ENCODE measurements at places on chromosomes 2 and 18.

DNA sequence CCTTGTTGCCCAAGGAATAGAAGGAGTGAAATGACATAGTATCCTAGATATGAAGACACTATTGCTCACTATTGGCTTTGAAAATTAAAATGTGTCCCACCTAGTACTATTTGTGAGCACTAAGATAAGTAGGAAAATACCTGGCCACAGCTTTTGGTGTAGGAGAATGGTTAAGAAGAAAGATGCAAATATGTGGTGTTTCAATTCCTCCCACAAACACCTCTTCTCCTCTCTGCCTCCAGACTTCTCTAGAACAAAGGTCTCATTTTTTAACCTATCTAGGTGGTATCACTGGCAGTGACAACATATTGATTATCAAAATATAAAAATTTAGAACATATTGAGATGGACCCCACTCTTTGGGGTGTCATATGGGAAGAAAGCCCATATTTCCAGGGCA is 929.9 kb upstream of the FANCL start:
- DNase-seq, result no peak

DNA sequence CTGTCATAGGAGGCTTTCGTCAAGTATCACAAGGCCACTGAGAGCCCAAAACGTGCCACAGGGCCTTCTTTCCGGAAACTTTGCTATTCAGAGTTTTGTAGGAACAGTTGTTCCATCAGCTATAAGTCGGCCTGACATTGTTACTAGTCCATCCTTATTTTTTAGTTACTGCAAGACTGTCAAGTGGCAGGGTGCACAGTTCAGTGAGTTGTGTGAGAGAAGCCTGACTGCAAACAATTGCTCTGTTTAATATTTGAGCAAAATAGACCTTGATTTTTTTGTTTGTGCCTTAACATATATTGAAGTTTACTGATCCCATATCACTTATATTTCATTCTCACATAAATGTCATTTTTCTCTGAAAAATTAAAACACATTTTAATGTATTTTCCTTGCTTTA is 110.1 kb downstream of the GALNT1 start:
- DNase-seq, result no peak

DNA sequence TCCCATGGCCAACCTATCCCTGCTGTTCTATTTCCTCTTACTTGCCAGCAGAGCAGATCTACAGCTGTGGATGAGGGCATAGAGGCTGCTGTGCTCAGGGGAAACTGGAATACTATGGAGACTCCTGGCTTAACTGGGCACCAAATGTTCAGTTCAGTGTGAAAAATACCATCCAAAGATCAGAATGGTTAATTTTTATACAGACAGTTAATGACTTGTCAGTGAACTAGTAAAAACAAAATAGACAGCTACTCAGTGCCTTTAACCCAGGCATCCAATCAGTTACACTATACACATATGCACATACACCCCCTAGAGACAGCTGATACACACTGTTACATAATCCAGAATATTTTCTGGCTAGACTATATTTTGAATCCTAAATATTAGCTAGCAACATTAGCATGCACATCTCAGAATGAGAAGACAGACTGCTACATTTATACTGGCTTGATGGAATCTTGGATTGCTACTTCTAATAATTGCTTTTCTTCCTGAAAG is 59.1 kb upstream of the WIPF1 start:
- DNase-seq, result no peak

DNA sequence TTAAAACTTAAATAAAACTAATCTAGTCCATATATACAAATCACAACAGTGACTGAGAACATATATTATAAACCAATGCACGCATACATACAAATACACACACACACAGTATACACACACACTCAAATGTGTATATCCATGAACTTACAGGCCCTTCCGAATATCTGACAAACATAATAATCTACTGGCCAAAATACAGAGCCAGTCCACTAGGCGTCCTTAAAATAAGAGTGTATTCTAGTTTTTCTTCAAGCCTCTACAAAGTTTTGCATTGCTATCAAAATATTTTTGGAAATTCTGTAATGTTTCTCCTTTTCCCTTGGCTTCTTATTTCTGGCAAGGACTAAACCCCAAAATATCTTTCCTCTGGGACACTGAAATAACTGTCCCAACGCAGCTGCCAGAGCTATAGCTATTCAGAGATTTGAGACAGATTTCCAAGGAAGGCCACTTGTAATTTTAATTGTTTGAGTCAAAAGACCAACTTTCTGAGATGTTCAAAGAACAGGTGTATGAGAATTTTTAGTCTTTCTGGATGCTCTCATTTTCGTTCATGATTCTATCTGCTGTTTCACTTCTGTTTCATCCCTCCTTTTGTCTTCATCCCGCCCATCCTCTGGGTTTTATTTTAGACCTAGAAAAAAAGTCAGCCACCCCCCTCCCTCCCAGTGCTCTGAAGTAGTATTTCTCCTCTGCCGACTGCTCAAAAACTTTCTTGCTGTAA is 24.1 kb upstream of the SP3 start:
- DNase-seq, result no peak

- no peak for DNase-seq
These were observed 77.2 kb downstream of the MDH1 start for GRCh38 chr2:63665846-63666475.

DNA sequence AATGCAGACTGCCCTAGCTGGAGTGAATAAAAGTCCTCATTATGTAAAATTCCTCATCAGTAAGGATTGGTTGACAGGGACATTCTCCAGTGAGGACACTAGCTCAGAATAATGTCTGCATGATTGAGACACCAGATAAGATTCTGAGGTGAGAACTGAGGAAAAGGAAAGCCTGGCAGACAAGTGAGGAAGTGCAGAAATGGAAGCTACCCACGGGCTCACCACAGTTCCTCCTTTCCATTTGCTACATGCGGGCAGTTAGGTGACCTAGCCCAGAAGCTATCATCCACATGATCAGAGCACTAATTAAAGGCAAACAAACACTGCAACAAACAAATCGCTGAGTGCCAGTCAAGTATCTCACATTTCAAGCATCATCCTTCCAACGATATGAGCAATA is 27.7 kb downstream of the NETO1 start:
- no peak for DNase-seq

GRCh38 chr2:127649100-127649611 is 3.2 kb downstream of the GPR17 start:
- no peak for DNase-seq

DNA sequence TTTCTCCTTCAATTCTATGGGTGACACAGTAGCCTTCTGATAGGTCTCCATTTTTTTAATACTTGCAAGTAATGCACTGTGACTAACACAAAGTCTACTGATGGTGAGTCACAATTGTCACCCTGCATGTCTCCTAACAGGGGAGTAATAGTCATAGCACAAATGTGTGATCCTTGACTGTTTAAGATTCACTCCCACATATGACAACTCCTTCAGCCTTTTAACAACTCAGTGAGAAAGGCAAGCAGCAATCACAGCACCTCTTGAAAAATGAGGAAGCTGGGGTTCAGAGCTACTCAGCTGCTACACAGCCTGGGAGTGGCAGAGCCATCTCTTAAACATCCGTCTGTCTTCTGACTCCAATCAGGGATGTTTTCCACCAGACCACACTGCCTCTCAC is 63.8 kb downstream of the EHD3 start:
- peak; percentile 11 for DNase-seq

- no peak for DNase-seq
These were observed 18.3 kb downstream of the ERBB4 start for GRCh38 chr2:212520340-212520739.

GRCh38 chr2:173021939-173022371 is 53.7 kb upstream of the MAP3K20 start:
- DNase-seq, result no peak

GRCh38 chr2:100886085-100886484 is 66.1 kb downstream of the NPAS2 start:
- no peak for DNase-seq

DNA sequence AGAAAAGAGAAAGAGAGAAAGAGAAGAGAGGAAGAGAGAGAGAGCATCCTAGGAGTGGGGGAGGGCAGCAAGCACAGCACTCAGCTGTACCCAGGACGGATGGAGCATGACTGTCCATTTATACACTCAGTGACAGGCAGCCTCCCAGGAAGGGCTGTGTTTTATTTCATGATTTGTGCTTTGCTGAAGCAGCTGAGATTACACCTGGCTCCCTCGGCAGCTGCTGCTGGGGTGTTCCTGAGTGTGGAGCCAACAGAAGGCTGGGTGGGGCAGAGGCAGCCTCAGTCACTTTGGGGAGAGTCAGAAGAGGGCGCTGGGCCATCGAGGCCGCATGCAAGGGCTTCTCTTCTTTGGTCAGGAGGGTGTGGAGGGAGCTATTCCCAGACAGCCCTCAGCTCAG is 47.8 kb upstream of the TEX51 start:
- DNase-seq, result no peak

GRCh38 chr2:241114836-241115235 is 12.7 kb upstream of the MTERF4 start:
- no peak for DNase-seq

Measured in nucleus accumbens (tissue), 56 donors.